SK-N-SH treated with all-trans-retinoic acid at 6 μM for 48 hours (cell line): ENCODE measurements at places on chromosomes 7 and 10.

DNA sequence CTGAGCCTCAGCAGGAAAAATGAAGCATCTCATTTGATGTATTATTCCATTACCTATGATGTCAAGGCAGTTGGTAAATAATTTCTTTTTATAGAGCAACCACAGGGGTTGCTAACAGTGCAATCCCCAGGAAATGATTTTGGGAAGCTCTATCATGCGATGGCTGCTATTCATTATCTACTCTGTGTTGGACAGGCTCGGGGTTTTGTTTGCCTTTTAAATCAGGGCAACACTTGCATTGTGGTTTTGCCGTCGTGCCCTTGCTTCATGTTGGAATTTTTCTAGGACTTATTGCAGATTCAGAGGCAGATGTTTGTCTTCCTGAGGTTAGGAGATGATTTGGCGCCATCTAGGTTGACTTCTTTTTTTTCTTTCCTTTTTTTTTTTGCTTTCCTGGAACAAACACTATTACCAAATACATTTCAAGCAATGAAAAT, 128.4 kb downstream of the BICC1 start:
- peak; percentile 93 for ATAC-seq

DNA sequence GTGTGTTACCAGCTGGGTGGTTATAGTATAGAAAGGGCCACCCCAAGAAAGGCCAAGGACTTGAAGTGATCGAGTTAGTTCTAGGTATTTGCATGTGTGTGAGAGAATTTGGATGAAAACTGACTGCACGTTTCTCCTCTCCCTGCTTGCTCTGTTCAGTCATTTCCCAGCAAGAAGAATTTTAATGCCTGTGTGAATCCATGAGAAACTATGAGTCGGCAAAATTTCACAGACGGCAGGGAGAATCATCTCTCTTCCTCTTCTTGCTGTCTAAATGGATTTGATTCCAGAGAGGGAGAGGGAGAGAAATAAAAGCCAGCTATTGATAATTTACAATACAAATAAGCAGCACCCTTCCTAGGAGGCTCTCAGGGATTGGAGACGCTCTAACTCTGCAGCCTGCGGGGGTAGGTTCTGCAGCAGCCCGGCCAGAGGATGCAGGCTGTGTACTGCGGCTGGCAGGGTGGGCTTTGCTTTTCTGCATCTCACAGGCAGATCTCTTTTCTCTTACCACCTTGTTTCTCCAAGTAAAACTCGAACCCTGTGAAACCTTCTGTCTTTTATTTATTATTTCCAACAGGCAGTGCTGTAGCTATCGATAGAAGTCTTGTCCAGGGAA, 183.6 kb downstream of the TCF7L2 start:
- peak; percentile 67 for ATAC-seq

DNA sequence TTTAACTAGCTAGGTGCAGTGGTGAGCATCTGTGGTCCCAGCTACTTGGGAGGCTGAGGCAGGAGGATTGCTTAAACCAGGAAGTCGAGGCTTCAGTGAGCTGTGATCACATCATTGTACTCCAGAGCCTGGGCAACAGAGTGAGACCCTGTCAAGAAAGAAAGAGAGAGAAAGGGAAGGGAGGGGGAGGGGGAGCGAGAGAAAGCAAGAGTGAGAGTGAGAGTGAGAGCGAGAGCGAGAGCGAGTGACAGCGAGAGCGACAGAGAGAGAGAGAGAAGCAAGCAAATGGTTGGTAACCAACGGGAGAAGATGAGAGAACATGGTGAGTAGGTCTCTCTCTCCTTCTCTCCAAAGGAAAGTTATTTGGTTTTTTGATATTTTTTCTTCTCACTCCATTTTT, 69.8 kb upstream of the DGKI start:
- no peak for ATAC-seq

DNA sequence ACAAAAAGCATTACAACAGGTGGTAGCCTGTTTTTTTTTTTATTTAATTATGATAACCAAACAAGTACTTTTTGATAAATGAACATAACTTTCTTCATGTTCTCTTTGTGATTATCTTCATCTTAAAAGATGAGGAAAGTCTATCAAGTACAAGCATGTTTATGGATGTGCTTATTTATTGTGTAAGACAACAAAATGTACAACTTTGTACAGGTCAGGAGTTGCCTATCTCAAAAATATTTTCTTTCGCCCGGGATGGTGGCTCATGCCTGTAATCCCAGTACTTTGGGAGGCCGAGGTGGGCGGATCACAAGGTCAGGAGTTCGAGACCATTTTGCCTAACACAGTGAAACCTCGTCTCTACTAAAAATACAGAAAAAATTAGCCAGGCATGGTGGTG, 17.0 kb downstream of the MPP7 start:
- ATAC-seq, result no peak

- ATAC-seq, result peak; percentile 8
These were observed 61.9 kb downstream of the SYPL1 start for GRCh38 chr7:106050002-106050745.

- ATAC-seq, result no peak
These were observed 24.3 kb upstream of the EMX2 start for GRCh38 chr10:117518246-117518645.

DNA sequence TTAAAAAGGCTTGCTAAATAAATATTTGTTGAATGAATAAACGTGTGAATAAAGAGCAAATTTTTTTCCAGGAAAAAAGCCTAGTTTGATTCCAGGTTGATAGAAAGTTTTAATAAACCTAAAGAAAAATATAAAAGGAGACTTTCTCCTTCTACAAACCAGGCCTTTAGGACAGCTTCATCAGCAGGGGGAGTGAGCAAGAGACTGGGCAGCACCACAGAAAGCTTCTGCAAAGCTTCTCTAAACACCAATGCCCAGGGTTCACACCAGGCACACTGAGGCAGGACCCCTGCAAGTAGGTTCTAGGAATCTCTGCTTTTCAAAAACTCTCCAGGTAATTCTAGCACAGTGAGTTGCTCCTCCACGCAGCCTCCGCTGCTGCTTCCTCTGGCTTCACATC, 66.4 kb upstream of the SEC61G start:
- ATAC-seq, result no peak

DNA sequence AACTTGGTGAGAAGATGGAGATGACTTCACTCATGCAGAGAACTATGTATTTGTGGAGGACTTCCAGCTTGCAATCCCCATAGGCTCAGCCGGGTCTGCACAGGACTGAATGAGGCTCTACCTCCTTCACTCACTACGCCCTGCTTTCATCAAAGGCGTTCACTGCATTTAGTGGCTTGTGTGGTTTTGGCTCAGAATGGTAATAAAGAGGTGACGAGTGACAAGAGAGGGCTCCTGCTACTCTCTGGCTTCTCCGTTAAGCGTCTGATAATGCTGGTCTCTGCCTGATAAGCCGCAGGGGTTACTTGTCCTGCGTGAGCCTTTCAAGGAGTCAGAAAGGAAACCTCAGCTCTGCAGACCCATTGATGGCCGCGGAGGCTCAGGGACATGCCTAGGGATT, 343.4 kb downstream of the PRPF18 start:
- no peak for ATAC-seq

DNA sequence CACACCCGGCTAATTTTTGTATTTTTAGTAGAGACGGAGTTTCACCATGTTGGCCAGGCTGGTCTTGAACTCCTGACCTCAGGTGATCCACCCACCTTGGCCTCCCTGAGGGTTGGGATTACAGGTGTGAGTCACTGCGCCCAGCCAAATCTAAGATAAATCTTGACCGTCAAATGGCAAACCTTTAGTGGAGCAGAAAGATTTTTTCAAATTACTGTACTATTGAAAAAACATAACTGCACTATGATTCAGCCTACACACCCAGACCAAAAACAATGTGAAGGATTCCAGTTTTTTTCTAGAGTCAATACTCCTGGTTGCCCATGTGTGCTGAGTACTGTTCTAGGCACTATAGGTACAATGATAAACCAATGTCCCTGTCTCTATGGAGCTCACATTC, 33.9 kb upstream of the SVIL start:
- no peak for ATAC-seq

DNA sequence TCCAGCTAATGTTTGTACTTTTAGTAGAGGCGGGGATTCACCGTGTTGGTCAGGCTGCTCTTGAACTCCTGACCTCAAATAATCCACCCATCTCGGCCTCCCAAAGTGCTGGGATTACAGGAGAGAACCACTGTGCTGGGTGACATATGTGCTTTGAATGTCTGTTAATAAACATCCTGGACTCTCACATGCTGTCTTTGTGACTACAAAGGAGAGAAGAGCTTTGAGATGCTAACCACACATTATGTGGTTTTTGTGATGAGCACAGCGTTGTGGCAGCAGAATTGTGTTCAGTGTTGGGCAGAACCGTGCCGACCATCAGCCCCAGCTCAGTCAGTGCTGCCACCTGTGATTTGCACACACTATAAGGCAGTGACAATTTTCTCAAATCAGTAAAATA, 500.1 kb upstream of the KLF6 start:
- ATAC-seq, result no peak

GRCh38 chr7:88314061-88314491, 7.4 kb upstream of the STEAP4 start:
- ATAC-seq, result no peak

GRCh38 chr10:123808906-123809305, 82.7 kb downstream of the CPXM2 start:
- no peak for ATAC-seq

- ATAC-seq, result no peak
These were observed 136.2 kb downstream of the PRPF18 start for GRCh38 chr10:13722747-13723653.

- no peak for ATAC-seq
These were observed 80.8 kb downstream of the VWDE start for GRCh38 chr7:12322903-12323300.

DNA sequence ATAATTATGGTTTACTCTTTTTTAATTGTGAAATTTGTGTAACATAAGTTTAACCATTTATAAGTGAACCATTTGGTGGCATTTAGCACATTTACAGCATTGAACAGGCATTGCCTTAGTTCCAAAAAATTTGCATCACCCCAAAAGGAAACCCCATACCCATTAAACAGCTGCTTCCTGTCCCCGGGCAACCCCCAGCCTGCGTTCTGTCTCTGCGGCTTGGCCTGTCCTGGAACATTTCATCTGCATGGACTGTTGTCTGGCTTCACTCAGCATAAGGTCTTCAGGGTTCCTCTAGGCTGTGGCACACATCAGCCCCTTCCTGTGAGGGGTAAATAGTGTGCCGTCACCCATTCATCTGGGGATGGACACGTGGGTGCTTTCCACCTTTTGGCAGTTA, 6.9 kb downstream of the RET start:
- ATAC-seq, result no peak

- no peak for ATAC-seq
These were observed 84.6 kb downstream of the ZMYND11 start for GRCh38 chr10:219731-220472.

GRCh38 chr7:102095321-102096011, 191.2 kb upstream of the SH2B2 start:
- no peak for ATAC-seq

GRCh38 chr7:2930310-2931033, 86.4 kb upstream of the GNA12 start:
- ATAC-seq, result no peak

- no peak for ATAC-seq
These were observed 633.9 kb upstream of the MBL2 start for GRCh38 chr10:53406532-53406931.
